ENCODE measurements at places on chromosomes 12 and 14.
A peak's percentile ranks its signal among the peaks of the same experiment; 100 is the strongest.

GRCh38 chr14:100159094-100159864 is at the start of gene DEGS2:
DEGS2 (minus strand) TSS chr14:100159645; CDS start chr14:100159587, 58 bp downstream.
- DNase-seq = peak; percentile 34

- no peak for DNase-seq
Measured at GRCh38 chr12:6607751-6608591, 792 bp upstream of the CHD4 start.

GRCh38 chr14:21723431-21724045 is 49.9 kb upstream of the OR4E1 start:
- DNase-seq = peak; percentile 21

DNA sequence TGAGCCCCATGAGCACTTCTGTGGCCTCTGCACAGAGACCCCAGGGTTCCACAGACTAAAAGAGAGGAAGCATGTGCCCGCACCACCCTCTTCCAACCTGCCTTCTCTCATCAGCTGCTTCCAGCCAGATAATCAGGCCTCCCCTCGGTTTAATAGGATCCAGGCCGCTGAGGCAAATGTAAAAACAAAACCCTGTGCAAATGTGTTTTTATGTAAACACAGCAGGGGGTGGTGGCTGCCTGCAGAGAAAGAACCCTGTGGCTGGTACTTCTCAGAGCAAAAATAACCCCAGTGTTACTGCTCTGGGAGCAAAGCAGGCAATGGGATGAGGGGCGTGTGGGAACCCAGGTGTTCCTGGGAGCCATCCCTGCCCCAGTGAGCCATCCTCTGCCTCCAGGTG is 46.2 kb downstream of the WSCD2 start:
- DNase-seq = no peak

DNA sequence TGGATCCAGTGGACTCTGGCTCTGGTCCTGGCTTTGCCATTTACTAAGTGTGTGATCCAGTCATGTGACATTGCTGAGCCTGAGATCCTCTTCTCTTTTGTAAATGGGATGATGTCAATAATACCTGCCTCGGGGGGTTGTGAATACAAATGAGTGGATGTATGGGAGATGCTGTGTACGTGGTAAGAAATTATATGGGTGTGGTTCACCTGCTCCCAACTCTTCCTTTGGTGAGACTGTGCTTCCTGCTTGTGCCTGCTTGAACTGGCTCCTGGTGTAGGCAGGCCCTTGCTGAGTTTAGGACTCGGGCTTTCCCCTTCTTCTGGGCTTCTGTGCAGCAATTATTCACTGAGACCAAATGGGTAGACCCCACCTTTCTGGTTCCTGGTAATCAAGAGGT is 189.5 kb upstream of the FRMD6 start:
- no peak for DNase-seq

GRCh38 chr12:82359115-82359478 is 768 bp downstream of the METTL25 start:
- DNase-seq = no peak

GRCh38 chr14:55572578-55572977 is 7.4 kb upstream of the KTN1 start:
- DNase-seq = no peak

- no peak for DNase-seq
Measured at GRCh38 chr12:107223821-107224220, 130.5 kb upstream of the CRY1 start.

- no peak for DNase-seq
Measured at GRCh38 chr14:87049950-87050349, 943.0 kb downstream of the GALC start.

DNA sequence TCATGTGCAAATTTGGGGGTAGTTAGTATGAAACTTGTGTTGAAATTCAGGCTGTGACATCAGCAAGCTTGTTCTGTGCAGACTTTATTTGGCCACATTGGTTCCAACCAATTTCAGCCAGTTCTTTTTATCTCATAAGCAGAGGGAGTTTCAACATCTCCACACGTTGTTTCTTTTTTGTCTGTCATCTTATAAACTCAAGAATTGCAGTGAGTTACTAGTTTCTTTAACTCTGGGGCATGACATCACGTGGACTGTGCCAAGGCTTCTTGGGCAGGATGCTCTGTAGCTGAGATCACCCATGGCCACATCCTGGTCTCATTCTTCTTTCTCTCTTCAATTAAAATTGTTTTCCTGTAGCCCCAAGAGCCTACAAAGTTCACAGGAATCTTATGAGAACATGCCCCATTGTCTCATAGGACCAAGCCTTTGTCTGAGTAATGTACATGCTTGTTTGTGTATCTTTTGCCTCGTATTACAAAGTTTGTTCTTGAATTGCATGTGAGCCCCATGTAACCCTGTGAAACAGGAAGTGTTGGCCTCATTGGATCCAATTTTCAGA is 982.0 kb upstream of the TMEM132C start:
- DNase-seq = no peak
